ENCODE measurements at places on chromosomes 7 and 10.

DNA sequence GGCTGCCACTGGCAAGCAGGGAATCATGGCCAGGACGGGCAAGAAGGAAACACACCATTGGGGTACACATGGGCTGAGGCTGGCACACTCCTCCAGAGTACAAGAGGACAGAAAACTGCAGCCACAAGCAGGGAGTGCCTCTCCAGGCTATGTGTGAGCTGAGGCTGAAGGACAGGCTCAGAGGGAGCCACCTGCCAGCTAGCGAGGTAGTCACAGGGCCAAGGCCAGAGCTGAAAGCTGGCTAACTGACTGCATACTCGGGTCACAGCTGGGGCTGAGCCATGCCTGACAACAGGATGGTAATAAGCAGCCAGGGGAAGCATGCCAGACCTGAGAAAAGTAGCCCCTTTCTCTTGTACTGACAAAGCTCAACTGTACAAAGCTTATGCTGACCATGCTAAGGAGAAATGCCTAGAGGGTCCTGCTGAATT lies 52.0 kb downstream of the KIF5B start:
- DNase-seq, result no peak

DNA sequence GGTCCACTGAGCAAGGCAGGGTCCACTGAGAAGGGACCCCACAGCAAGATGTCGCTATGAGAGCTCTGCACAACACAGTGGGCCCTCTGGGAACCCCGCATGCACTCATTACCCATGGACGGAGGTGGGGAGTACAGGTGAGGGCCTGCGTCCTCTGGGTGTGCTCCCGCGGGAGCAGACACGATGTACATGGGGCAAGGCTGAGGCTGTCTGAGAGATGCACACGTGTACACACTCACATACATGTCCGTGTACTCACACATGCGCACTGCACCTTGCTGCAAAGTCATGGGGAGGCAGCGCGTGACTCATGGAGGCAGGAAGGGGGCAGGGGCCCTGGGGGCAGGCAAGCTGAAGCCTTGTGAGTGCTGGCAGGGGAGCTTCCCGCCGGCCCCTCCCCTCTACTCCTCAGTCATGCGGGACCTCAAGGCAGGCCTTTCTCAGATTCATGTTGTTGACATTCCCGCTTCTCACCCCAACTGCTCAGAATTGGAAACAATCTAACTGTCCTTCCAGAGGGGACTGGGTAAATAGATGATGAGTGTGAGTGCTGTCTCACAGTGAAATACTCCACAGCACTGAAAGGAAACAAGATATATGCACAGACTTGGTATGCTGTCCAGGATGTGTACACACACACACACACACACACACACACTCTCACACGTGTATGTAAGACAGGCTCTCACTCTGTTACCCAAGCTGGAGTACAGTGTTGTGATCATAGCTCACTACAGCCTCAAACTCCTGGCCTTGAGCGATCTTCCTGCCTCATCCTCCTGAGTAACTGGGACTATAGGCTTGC lies 40.0 kb downstream of the GOLGA7B start:
- DNase-seq, result no peak

GRCh38 chr7:66353547-66353946 lies 148.4 kb downstream of the TPST1 start:
- no peak for DNase-seq

DNA sequence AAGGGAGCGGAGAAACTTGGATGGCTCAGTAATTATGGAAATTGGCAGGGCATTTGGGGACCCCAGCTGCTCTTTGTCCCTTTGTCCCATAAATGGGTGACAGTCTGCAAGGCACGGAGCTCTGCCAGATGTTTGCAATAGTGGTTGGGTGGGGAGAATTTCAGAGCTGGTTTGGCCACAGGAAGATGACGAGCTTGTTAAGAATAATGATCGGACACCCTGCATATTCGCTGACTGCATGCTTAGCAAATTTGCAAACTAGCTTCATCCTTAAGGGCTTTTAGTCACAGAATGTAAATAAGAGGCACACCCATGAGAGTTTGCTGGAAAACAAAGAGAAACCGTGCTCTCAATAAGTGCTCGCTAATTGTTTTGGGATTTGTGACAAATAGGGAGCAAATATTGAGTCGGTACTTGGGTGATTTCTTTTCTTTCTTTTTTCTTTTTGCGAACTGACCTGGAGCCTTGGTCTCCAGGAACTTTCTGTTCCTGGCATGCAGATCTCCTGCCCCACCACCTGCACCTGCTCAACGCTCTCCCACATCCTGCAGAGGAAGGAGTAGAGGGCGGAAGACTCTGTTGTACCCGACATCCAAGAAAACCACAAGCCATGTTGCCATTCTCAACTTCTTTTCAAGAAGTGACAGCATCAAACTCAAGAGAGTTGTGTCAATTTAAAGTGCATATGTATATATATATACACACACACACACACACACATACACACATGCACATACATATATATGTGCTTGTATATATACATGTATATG lies 238.9 kb downstream of the CAMK1D start:
- no peak for DNase-seq

- DNase-seq, result no peak
Observed at GRCh38 chr7:42457663-42458062, 220.7 kb upstream of the GLI3 start.

Data from right atrium auricular region (tissue), 2 donors.